Cerebellar nuclear complex (tissue), 1 donor: ENCODE measurements at places on chromosomes 2 and 18.

DNA sequence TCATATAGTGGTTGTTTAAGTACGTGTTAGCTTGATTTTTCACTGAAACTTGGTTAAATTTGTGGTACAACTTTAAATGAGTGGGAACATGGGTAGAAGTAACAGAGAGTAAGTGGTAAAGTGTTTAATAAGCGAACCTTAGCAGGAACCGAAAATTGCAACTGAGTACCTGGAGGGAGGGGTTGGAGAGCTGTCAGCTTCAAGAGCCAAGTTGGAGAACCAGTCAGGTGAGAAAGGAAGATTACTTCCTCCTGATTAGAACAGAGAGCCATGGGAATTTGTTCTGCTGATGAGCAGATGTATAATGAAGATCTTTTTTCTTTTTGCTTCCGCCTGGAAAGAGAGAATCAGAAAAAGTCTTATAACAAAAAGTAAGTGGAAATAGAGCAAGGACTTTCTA, 158.4 kb upstream of the CDH7 start:
- no peak for DNase-seq

- DNase-seq: no peak
These were observed 406.9 kb downstream of the DCDC2C start for GRCh38 chr2:4110273-4110672.

DNA sequence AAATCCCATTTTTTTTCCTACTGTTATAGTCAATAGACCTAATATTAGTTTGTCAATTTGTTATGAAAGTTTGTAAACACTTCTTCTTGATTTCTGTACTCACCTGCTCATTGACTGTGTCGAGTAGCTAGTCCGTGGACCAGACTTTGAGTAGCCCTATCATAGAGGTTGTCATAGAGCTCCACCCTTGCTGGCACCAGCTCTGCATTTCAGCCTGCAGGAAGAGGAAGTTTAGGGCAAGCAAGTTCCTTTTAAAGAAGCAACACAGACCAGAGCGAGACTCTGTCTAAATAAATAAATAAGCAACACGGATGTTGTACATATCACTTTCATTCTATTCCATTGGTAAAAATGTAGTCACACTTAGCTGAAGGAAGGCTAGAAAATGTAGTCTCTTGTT, 74.0 kb downstream of the MCFD2 start:
- DNase-seq: no peak

DNA sequence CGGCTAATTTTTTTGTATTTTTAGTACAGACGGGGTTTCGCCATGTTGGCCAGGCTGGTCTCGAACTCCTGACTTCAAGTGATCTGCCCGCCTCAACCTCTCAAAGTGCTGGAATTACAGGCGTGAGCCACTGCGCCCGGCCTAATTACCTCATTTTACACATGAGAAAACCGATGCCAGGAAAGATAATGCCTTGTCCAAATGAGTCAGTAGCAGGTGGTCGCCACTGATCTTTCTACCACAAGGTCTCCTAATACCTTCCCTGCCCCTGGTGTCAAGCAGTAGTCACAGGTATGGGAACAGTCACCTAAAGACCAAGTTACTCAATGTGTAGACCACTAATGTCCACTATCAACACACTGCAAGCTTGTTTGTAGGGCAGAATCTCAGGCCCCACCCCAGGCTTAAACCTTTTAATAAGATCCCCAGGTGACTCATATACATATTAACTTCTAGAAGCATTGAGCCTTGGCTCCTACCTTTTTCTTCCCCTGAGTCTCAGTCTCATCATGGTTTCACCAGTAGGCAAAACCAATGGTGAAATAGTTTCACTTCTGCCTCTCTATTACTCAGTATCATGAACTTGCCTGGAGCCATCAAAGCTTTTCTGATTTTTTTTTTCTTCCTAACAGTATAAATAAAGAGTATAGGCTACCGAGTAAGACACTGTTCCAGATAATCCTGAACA, 6.9 kb upstream of the EPB41L5 start:
- no peak for DNase-seq

DNA sequence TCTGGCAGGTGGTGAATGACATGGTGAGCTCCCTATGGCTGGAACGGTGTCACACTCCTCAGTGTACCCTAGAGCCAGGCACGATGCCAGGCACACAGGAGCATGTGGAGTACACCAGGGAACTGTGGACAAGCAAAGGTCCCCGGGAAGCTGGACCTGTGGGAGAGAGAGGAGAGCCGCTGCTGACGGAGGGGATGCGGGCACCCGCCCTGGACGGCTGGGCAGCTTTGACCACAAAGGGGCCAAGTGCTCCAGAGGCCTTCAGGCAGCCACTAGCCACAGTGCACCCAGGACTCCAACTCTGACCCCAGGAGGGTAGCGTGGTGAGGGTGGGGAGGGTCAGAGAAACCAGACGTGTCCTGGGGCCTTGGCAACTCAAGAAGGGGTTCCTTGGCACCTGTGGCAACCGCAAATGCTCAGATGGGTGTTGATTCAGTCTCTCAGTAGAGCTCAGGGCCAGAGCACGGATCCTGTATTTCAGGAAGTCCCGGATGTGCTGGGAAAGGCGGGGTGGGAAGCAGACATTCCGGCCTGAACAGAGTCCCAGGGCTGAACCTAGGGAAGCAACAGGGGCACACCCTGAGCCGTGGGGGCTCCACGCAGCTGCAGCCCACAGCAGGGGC, 2.3 kb upstream of the MAB21L4 start:
- no peak for DNase-seq

GRCh38 chr2:215793747-215794595, 219.4 kb downstream of the MREG start:
- DNase-seq: no peak

DNA sequence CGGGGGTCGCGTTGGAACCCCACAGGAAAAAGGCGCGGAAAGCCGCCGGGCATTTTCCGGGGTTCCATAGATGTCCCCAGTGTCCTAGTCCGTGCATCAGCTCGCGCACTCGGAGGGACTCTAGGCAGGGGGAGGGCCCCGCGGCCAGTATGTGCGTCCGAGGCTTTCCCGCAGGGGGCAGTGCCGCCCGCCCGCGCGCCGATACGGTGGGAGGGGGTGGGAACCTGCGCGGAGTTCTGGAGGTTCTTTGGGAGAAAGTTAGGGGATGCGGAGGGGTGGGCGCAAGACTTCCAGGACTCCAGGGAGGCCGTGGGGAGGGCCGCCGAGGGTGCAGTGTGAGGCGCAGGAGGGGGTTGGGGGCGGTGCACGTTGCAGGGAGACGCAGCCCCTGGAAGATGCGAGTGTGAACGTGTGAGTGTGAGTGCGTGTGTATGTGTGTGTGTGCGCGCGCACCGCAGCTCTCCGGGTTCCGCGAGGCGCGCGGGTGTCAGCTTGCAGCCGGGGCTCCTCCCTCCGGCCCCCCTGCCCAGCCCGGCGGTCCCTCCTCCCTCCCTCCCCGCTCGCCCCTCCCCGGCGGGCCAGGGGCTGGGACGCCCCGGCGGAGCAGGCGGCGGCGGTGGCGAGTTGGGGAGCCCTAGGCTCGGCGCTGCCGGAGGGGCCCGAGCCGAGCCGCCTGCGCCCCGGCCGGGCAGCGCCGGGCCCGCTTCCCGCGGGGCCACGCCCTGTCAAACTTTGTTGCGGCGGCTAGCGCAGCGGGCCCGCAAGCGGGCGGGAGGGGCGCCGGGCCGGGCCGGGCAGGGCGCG, at the start of gene TCF7L1:
Gene TCF7L1 (plus strand): TSS at position 559 of the 804 bp plus-strand sequence. CDS start 293 bp downstream, outside the sequence.
- no peak for DNase-seq

DNA sequence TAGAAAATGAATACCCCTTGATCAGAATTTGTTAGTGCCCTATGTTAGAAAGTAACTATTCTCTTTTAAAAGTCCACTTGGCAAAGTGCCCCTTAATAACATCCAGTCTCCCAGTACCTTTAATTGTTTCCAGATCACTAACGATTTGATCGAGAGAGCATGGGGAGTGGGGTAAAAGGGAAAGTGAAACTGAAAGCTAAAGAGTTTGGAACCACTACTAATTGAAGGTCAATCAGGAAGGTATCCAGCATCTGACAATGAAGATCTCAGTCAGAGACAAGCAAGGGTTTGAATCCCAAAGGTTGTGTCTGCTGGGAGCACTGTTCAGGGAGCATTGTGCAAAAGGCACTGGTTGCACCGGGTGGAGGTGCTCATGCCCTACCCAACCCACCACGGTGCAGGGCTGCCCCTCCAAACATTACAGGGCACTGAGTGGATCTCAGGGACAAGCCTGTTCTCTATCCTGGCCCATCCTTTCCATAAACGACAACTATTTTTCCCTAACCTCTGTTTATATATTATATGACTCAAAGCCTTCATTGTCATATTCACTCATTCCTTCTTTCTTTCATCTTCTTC, 14.6 kb upstream of the RIT2 start:
- DNase-seq: no peak

- no peak for DNase-seq
These were observed at the start of gene MTCL1 for GRCh38 chr18:8705238-8705960. TSS of gene MTCL1 (plus strand) at chr18:8705556. CDS start at chr18:8705661, 105 bp downstream.

- DNase-seq: no peak
These were observed 1.1 kb upstream of the BOLL start for GRCh38 chr2:197786010-197786877.

GRCh38 chr2:11157731-11158130, 2.5 kb downstream of the SLC66A3 start:
- no peak for DNase-seq

DNA sequence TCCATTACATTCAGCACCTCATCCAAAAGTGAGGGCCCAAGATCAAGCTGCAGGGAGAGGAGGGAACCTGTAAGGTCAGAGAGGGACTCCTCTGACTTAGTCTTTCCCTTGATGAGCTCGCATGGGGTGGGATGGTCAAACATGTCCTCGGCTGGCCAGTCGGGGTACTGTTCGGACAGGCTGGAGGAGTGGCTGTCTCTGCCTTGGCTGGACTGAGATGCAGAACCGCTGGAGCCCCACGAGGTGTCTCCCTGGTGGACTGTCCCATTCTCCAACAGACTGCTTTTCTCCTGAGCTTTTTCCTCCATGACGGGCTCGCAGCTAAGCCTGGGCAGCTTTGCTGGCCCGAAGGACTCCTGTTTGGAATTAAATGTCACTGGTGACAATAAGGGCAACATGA, 25.6 kb downstream of the CDC42EP3 start:
- no peak for DNase-seq

GRCh38 chr18:37565977-37566478, 430 bp upstream of the CELF4 start:
- no peak for DNase-seq

- no peak for DNase-seq
These were observed 144.5 kb downstream of the ANTXR1 start for GRCh38 chr2:69157441-69157840.

GRCh38 chr2:210965472-210965871, 409.1 kb downstream of the CPS1 start:
- DNase-seq: no peak

- DNase-seq: no peak
These were observed 363.7 kb upstream of the FSIP2 start for GRCh38 chr2:185374878-185375277.

GRCh38 chr2:210262036-210262435, 36.8 kb upstream of the ACADL start:
- peak; percentile 77 for DNase-seq

DNA sequence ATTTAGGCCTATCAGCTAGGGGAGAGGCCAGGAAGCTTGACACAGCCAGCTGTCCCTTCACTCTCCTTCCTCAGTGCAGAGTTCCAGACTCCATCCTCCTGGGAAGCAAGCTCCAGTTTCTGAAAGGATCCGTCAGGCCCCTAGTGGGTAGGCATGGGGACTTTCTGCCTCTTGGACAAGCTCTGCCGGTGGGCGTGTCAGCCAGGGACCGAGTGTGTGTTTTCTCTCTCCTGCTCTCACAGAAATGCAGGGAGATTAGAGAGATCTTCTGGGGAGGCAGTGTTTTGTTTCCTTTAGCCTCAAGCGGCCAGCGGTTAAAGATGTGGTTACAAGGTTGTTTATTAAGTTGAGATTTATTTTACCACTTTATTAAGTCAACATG, 29.9 kb upstream of the OTOS start:
- DNase-seq: no peak

- DNase-seq: no peak
These were observed 173.0 kb upstream of the REV1 start for GRCh38 chr2:99662761-99663341.

GRCh38 chr2:158539176-158540005, 82.6 kb downstream of the PKP4 start:
- no peak for DNase-seq

DNA sequence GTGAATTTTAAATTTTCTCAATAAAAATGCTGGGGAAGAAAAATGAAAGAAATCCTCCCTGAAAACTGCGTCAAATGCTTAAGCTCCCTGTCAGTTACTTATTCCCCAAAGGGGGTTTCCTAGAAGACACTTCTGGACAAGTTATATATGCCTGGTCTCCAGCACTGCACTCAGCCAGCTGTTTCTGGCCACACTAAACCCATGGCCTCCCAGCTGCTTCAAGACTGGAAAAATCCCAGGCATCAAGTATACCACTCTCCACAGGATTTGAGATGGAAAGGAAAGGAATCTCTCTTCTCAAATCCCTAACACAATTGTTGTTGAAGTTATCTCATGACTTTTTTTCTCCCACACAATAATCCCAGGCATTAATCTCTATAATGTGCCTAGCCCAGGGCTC, 245.7 kb downstream of the NBAS start:
- DNase-seq: no peak

DNA sequence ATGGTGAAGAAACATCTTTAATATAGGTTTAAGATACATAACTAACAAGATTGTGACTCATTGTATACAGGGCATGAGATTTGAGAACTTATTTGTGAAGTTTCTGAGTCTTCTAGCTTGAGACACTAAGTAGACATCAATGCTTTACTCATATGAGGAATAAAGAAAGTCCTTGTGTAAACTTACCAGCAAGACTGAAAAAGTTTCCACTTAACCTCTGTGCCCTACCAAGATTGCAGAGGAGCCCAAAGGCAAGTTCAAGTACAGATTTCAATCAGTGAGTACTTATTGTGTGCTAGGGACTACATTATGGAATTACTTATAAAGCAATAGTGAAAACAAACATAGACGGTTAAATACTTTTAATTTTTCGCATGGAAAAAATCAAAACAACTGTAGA, 1041.2 kb upstream of the CELF4 start:
- DNase-seq: no peak

DNA sequence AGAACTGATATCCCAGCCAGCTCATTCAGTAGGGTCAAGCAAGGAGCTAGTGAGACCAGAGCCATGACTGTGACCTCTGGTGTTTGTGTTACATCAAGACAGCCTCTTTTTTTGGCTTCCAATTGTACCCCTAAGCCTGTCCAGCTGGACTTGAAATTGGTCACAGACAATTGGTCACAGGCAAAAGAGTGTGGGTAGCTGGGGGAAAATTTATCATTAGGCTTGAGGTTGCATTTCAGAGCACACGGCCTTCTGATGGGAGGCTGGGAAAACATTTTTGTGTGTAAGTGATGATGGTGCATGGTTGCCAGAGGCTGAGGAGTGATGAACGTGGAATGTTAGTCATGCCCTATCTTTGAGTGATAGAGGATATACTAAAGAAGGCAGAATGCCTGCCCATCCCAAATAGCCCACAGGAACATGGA, 285.1 kb upstream of the SLC14A2 start:
- no peak for DNase-seq

DNA sequence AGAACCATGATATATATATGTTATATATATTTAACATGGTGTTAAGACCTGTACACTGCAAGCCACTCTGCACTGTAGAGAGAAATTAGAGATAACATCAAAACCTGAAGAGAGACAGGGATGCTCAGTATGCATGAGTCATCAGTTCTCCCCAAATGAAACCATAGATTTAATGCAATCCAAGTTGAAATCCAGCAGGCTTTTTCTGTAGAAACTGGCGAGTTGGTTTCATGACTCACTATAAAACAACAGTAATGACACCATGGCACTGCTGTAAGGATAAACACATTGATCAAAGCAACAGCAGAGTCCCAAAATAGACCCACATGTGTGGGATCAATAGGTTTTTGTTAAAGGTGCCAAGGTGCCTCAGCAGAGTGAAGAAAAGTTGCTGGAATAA, 65.8 kb downstream of the RTP5 start:
- no peak for DNase-seq
